ENCODE measurements at places on chromosomes 12 and 14.

GRCh38 chr14:21913759-21914158, 240.1 kb upstream of the OR4E1 start:
- H3K4me3 ChIP-seq = no peak overlapping the region
- H3K4me1 ChIP-seq = peaks cover 9% of the 10 kb centered on the region
- DNase-seq = no peak
- H3K36me3 ChIP-seq = no peaks in the 10 kb centered on the region
- H3K27ac ChIP-seq = no peak overlapping the region
- H3K27me3 ChIP-seq = peaks cover 7% of the 10 kb centered on the region

GRCh38 chr14:88895116-88895515, 70.7 kb downstream of the TTC8 start:
- H3K4me1 ChIP-seq = peaks cover 5% of the 10 kb centered on the region
- no peak overlapping the region for H3K4me3 ChIP-seq
- H3K27me3 ChIP-seq = no peaks in the 10 kb centered on the region
- no peak for DNase-seq
- no peaks in the 10 kb centered on the region for H3K36me3 ChIP-seq

- H3K27ac ChIP-seq = no peak overlapping the region
- DNase-seq = no peak
- no peaks in the 10 kb centered on the region for H3K36me3 ChIP-seq
- H3K4me3 ChIP-seq = no peak overlapping the region
- H3K27me3 ChIP-seq = no peaks in the 10 kb centered on the region
- H3K4me1 ChIP-seq = no peaks in the 10 kb centered on the region
Observed at GRCh38 chr12:44158746-44159145, 322.9 kb downstream of the TMEM117 start.

DNA sequence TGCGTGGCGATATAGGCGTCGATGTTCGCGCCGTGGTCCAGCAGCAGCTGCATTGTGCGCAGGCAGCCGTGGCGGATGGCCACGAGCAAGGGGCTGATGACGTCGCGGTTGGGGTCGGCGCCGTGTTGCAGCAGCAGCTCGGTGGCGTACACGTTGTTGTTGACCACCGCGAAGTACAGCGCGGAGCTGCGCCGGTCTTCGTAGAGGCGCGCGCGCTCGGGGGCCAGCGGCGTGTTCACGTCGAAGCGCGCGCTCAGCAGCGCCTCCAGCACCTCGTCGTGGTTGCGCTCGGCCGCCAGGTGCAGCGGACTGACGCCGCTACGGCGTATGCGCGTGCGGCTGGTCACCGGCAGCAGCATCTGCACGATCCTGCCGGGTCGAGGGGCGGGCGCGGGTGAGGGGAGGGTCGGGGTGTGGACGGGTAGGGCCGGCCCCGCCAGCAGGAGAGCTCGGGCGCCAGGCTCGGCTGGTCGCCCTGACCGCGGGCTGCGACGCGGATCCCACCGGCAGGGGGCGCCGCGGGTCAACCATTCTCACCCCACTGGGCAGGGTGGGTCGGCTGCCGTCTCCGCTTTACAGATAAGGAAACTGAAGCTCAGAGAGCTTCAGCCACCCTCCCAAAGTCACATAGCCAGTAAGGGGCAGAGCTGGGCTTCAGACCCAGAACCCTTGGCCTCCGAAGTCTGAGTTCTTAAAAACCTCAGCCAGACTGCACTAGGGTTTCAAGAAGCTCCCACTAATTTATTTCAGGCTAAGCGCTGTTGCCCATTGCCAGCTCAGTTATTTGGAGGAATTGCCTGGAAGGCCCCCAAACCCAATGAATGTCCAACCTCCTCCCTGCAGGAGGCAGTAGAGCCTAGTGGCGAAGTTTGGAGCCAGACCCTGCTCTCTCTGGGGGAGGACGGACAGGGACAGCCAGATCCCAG, 12.4 kb downstream of the FAM181A start:
- DNase-seq = no peak
- no peaks in the 10 kb centered on the region for H3K36me3 ChIP-seq
- H3K27ac ChIP-seq = no peak overlapping the region
- H3K27me3 ChIP-seq = no peaks in the 10 kb centered on the region
- peak overlapping the region; percentile 13 for H3K4me3 ChIP-seq

GRCh38 chr12:56763753-56764657, 881 bp downstream of the HSD17B6 start:
- H3K27ac ChIP-seq = no peak overlapping the region
- H3K4me3 ChIP-seq = no peak overlapping the region

- no peak overlapping the region for H3K27ac ChIP-seq
- H3K27me3 ChIP-seq = no peaks in the 10 kb centered on the region
- no peaks in the 10 kb centered on the region for H3K36me3 ChIP-seq
- DNase-seq = no peak
Observed at GRCh38 chr12:5870183-5870582, 74.9 kb downstream of the ANO2 start.

GRCh38 chr12:43884683-43885410, 49.0 kb downstream of the TMEM117 start:
- DNase-seq = no peak
- H3K27me3 ChIP-seq = no peaks in the 10 kb centered on the region
- H3K36me3 ChIP-seq = no peaks in the 10 kb centered on the region
- H3K27ac ChIP-seq = no peak overlapping the region
- H3K4me3 ChIP-seq = no peak overlapping the region

DNA sequence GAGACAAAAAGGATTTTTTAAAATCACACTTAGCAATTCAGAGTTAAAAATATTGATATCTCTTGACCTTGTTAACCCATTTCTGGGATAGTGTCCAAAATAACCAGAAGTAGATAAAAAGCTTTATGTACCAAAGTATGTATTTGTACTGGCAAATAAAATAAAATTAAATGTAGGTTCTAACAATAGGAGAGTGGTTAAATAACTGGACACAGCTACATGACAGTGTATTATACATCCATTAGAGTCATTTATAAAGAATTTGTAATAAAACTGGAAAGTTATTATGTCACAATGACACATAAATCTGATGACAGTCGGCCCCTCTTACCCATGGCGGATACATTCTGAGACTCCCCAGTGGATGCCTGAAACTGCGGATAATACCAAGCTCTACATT, 34.0 kb downstream of the BMAL2 start:
- no peak overlapping the region for H3K27ac ChIP-seq
- no peaks in the 10 kb centered on the region for H3K4me1 ChIP-seq
- no peaks in the 10 kb centered on the region for H3K27me3 ChIP-seq
- DNase-seq = no peak

DNA sequence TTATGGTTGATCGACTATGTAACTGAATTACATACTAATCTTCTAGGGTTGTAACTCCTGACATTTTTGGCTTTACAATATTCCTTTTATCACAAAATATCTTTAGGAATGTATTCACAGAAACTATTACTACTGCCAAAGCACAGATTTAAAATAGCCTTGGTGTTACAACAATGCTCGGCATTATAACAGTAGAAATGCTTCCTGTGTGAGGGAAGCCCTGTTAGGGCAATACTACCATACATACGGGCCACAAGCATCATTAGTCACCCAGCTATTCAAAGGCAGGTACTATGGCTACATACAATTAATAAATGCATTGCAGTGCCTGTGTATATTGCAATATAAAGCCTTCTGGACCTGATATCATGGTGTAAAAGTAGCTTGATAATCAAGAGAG, 517.8 kb downstream of the C12orf50 start:
- no peaks in the 10 kb centered on the region for H3K27me3 ChIP-seq
- H3K4me1 ChIP-seq = peaks cover 13% of the 10 kb centered on the region
- H3K27ac ChIP-seq = no peak overlapping the region
- DNase-seq = no peak

- H3K27me3 ChIP-seq = no peaks in the 10 kb centered on the region
- no peak overlapping the region for H3K4me3 ChIP-seq
- H3K36me3 ChIP-seq = no peaks in the 10 kb centered on the region
Observed at GRCh38 chr12:67391656-67392055, 122.5 kb downstream of the CAND1 start.

DNA sequence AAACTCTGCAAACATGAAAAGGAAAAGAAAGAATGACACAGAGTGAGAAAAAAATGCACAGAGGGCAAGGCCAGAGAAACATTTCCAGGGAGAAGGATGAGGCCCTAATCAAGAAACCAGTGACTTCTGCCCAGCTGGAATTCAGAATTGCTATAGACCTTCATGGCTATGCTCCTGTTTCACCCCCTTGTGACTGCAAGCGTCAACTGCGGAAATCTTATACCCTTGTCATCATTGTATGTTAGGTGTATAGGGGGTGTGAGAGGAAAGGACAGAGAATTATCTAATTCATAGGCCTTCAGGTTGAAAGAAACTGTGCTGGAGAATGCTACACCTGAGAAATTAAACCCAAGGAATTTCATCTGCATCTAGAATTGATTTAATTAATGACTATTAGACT, 117.5 kb downstream of the SLC25A21 start:
- H3K27me3 ChIP-seq = no peaks in the 10 kb centered on the region
- H3K4me3 ChIP-seq = no peak overlapping the region
- DNase-seq = no peak
- no peak overlapping the region for H3K27ac ChIP-seq

GRCh38 chr14:86707071-86707470, 1177.1 kb downstream of the FLRT2 start:
- H3K27me3 ChIP-seq = no peaks in the 10 kb centered on the region
- no peak overlapping the region for H3K27ac ChIP-seq
- no peak overlapping the region for H3K4me3 ChIP-seq
- no peak for DNase-seq
- no peaks in the 10 kb centered on the region for H3K4me1 ChIP-seq
- H3K36me3 ChIP-seq = no peaks in the 10 kb centered on the region

- no peaks in the 10 kb centered on the region for H3K27me3 ChIP-seq
- DNase-seq = no peak
- no peak overlapping the region for H3K27ac ChIP-seq
- H3K36me3 ChIP-seq = no peaks in the 10 kb centered on the region
- H3K4me3 ChIP-seq = no peak overlapping the region
- peaks cover 7% of the 10 kb centered on the region for H3K4me1 ChIP-seq
Observed at GRCh38 chr14:51431033-51431709, 191.1 kb downstream of the TMX1 start.

- peaks cover 42% of the 10 kb centered on the region for H3K4me1 ChIP-seq
- H3K27ac ChIP-seq = peak overlapping the region; percentile 96
- no peak for DNase-seq
- no peak overlapping the region for H3K4me3 ChIP-seq
- H3K36me3 ChIP-seq = no peaks in the 10 kb centered on the region
Observed at GRCh38 chr12:65534238-65534841, 255.9 kb downstream of the MSRB3 start.

DNA sequence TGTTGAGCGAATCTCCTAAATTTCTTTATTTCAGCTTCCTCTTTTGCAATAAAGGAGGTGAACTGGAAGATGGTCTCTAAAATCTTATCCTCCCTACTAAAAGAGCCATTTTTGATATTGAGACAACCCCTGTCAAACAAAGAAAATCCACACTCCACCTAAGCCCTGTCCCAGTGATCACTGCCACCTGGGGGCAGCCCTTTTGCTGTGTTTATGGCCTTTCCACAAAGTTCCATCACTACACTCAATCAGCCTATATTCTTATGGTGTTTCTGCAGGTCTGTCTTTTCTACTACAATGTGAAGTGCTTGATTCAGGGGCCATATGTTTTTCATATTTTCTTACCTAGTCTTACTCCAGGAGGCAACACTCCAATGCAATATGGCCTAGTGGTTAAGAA, 163.7 kb downstream of the BMP4 start:
- no peaks in the 10 kb centered on the region for H3K36me3 ChIP-seq
- no peak overlapping the region for H3K27ac ChIP-seq
- no peaks in the 10 kb centered on the region for H3K4me1 ChIP-seq
- no peak overlapping the region for H3K4me3 ChIP-seq

- no peaks in the 10 kb centered on the region for H3K27me3 ChIP-seq
- peak overlapping the region; percentile 22 for H3K27ac ChIP-seq
- DNase-seq = no peak
- H3K4me1 ChIP-seq = peaks cover 14% of the 10 kb centered on the region
- H3K4me3 ChIP-seq = no peak overlapping the region
- no peaks in the 10 kb centered on the region for H3K36me3 ChIP-seq
Observed at GRCh38 chr14:58738876-58739275, 101.1 kb downstream of the DACT1 start.

GRCh38 chr14:61320806-61321384, 484 bp upstream of the PRKCH start:
- no peak for DNase-seq
- no peaks in the 10 kb centered on the region for H3K27me3 ChIP-seq
- H3K4me1 ChIP-seq = peaks cover 9% of the 10 kb centered on the region
- H3K27ac ChIP-seq = peak overlapping the region; percentile 68

GRCh38 chr14:65238456-65238855, 136.1 kb upstream of the MAX start:
- peaks cover 35% of the 10 kb centered on the region for H3K4me1 ChIP-seq
- H3K27me3 ChIP-seq = no peaks in the 10 kb centered on the region
- no peaks in the 10 kb centered on the region for H3K36me3 ChIP-seq
- H3K27ac ChIP-seq = peak overlapping the region; percentile 47

DNA sequence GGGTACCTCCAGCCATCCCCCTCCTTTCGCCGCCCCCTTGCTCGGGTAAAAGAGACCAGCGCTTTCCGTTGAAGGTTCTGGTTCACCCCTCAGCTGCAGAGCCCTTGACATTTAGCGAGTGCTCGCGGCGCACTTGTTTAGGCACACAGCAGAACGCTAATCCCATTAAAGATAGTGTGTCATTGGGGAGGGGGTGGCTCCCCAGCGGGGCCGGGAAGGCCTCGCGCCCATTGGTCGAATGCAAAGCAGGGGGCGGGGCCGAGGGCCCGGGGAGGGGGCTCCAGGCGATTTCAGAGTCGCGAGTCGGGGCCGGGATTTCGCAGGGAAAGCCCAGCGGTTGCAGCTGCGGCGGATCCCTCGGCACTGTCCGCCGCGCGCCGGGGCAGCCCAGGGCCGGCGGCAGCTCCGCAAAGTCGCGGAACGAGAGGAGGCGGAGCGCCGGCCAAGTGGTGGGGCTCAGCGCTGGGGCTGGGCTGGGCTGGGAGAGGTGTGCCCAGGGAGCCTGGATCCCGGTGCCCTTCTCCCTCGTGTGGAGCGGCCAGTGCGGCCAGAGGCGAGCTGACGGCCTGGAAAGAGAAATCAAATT, 122.9 kb downstream of the TSPAN9 start:
- H3K36me3 ChIP-seq = no peaks in the 10 kb centered on the region
- H3K4me1 ChIP-seq = peaks cover 10% of the 10 kb centered on the region
- no peaks in the 10 kb centered on the region for H3K27me3 ChIP-seq
- no peak overlapping the region for H3K27ac ChIP-seq
- no peak for DNase-seq

Measured in RWPE2 (cell line).